DMS153 (cell line): ENCODE measurements at places on chromosomes 3 and 15.

- no peak for DNase-seq
Observed at GRCh38 chr3:124318014-124318413, 326.1 kb upstream of the ROPN1 start.

- no peak for DNase-seq
Observed at GRCh38 chr15:63324770-63325169, 47.4 kb downstream of the APH1B start.

DNA sequence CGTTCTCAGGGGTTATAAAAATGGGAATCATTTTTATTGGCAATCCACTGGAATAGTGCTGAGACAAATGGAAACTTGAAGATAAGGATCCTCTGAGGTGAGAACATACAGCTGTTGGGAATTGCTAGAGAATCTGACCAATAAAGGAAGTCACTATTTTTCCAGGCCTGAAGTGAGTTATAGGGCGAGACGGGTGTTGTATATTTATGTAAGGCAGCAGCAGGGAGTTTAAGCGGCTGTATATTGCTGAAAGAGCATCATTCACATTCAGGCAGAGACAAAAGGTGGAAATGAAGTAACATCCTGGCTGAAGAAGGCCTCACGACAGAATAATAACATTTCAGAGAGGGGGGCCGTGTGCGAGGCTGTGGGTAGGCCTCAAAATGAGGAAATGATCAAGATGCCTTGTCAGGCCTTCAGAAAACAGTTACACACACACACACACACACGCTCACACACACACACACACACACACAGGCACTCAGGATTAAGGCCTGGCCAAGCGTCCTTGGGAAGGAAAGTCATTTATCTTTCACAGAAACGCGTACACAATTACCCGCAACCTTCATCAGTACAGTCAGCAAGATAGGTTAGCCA lies 964.9 kb upstream of the NR2F2 start:
- DNase-seq, result no peak

DNA sequence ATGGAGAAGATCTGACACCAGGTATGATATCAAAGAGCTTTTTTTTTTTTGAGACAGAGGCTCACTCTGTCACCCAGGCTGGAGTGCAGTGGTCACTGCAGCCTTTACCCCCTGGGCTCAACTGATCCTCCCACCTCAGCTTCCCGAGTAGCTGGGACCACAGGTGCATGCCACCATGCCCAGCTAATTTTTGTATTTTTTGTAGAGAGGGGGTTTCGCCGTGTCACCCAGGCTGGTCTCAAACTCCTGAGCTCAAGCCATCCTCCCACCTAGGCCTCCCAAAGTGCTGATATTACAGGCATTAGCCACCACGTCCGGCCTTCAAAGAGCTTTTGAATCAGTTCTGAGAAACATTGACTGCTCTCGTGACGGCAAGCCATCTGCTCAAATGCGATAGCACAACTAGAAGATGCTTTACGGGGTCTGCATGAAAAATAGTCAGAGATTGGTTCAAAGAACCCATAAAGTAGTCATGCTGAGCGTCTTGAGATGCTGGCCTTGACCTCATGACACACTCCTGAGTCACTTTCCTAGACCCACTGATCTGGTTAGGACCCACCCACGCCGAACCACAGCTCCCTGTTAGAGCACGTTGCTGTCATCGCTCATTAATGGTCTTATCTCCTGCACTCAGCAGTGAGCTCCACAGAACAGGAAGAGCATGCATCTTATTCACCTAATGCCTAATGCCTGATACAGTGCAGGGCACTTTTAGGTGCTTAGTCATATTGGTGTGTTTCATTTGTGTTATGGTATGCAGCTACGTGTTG lies 57.0 kb upstream of the NR2F2 start:
- DNase-seq, result no peak

- no peak for DNase-seq
Observed at GRCh38 chr15:83305704-83306291, 21.3 kb upstream of the BNC1 start.

GRCh38 chr3:166472015-166472414 lies 634.8 kb upstream of the BCHE start:
- DNase-seq, result no peak

DNA sequence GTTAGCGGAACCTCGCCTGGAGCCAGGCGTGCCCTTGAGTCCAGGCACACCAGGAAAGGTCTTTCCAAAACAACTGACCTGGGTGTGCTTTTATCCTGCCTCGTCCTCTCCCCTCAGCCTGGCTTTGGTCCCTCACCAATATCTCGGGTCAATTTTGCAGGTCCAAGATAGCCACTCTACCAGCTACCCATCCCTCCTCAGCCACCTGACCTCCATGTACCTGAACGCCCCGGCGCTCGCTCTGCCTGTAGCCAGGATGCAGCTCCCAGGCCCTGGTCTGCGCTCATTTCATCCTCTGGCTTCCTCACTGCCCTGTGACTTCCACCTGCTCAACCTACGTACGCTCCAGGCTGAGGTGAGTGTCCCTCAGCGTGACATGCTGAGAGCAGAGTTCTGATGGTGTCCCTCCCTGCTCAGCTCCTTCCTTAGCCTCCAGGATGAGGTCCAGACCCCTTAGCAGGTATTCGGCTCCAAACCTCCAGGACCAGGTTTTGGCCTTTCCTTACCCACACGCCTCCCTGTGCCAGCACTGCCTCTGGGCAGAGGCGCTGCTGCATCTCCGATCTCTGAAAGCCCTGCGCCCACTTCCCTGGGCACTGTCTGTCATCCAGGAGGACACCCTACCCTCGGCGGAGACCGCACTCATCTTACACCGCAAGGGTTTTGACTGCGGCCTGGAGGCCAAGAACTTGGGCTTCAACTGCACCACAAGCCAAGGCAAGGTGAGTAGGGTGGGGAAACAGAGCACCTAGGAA lies 14.1 kb downstream of the HDDC3 start:
- DNase-seq, result no peak

DNA sequence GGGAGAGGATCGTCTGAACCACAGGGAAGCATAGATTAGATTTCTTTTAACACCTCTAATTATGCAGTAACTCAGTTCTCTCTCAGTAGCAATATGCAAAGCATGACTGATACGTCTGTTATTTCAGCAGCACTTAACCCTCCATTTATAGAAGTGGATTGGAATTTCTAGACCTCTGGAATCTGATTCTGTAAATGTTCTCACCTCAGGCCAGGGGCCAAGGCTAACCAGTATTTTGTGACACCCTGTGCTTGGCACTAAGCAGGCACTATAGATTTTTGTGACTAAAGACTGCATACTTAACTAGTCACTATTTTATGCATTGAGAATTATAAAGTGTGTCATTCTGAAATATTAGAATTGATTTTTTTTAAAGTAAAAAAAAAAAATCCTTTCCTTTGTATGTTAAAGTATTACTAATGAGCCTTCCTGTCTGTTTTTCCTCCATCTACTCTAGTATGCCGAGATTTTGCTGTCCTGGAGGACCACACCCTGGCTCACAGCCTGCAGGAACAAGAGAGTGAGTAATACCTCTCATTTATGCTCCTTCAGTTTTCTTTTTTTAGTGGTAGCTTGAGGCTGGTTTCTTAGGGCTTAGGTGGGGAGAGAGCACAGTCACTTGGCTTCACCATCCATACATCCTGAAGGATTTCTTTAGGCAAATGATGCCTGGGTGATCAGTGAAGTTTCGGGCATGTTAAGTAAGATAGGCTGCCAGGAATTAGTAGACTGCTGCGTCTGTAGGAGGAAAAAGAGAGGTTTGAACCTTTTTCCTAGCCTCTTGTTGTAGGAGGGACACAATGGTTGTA lies 26.5 kb upstream of the UTS2B start:
- no peak for DNase-seq

- peak; percentile 85 for DNase-seq
Observed at GRCh38 chr3:154844863-154845262, 235.3 kb upstream of the MME start.

- DNase-seq, result no peak
Observed at GRCh38 chr15:66186049-66186825, 67.3 kb downstream of the MEGF11 start.

GRCh38 chr3:89138048-89138447 lies 30.6 kb downstream of the EPHA3 start:
- DNase-seq, result no peak

- no peak for DNase-seq
Observed at GRCh38 chr3:13517253-13517977, 31.5 kb upstream of the FBLN2 start.

DNA sequence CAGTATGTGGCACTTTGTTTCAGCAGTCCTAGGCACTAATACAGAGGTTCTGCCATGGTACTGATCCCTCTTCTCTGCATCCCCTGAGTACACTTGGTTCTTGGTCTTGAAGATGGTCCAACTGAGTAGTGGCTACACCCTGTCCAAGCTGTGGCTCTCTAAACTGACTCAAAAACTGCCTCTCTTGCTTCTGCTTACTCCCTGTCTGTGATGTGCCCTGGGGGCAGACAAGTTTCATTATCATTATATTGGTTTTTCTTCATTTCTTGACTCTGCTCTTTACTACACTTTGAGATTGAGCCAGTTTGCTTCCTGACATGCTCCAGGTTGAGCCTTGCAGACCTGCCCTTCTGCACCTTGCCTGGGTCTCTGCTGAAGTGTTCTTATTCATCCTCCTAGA lies 18.9 kb upstream of the ST3GAL6 start:
- DNase-seq, result no peak

DNA sequence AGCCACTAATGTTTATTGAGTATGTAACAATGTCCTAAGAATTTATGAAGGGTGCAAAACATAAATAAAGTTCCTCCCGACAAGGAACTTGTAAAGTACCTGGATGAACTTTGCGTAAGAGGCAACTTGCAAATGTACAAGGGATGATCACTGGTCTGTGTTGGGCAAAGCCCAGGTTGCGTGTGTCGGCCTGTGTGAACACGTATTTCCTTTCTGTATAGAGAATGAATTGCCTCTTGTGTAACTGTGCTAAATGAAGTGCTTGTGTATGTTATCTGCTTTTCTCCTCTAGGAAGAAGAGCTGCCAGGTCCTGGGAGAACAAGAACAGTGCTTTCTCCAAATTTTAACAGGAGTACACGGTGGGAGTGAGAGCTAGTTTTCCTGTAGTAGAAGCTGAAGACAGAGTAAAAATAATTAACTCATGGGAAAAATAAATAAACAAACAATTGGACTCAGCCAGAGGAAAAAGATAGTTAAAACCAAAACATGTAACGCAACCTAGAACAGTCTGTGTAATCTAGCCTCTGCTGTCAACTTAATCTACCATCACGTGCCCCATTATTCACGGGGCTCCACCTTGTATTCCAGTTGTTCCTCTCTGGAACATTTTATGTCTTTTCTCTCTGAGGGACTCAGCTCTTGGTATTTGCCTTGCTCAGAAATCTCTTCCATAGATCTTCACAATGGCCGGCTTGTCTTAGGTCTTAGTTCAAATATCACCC lies 83.7 kb upstream of the RASGRP1 start:
- DNase-seq, result no peak

- DNase-seq, result no peak
Observed at GRCh38 chr3:66498687-66499621, 1.9 kb downstream of the LRIG1 start.

DNA sequence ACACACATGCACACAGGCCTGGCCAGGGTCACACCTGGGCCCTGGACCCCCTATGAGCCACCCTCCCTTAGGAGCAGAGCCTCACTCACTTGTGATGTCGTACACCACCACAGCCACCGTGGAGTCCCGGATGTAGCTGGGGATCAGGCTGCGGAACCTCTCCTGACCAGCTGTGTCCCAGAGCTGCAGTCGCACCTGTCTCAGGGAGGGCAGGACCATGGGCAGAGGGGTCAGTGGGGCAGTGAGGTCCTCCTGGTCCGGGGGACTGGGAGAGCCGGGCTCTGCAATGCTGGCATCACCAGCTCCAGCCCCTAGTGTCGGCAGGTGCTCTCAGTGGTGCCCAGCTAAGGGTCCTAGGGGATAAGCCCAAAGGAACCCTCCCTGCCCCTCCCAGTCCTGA lies 35.6 kb downstream of the SRPRB start:
- DNase-seq, result no peak

DNA sequence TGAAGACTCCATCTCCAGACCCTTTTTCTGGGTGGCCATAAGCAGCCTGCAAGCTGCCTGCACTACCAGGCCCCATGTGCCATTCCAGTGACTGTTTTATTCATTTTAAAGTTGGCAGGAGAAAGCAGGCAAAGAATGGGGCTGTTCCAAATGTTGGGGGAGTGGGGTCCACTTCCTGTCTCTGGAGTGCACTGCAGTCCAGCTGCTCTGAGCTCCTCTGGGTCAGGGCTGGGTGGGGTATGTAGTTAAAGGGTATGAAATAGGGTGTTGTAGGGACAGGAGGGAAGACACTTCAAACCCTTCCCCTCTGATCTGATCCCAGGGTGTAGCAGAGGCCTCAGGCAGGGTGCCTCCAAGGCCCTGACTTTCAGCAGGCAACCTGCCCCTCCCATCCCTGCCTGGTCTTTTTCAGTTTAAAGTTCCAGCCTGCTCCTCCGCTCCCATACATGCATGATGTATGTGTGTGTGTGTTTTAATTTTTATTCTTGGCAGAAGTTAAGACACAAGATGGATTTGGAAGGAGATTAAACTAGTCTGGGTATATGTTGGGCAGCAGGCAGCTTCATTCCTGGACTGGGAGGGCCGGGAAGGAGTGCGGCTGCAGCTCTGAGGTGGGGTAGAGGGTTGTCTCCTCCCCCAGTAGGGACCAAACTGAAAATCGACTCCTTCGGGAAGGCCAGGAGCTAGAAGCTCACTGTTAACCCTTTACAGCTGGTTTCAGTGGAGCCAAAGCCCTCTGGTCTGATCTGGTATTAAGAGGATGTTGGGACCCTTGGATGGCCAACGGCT lies 17.3 kb downstream of the BOC start:
- no peak for DNase-seq

- DNase-seq, result no peak
Observed at GRCh38 chr15:69393831-69394491, 20.2 kb upstream of the KIF23 start.

- DNase-seq, result no peak
Observed at GRCh38 chr15:95168951-95169431, 937.6 kb downstream of the MCTP2 start.

DNA sequence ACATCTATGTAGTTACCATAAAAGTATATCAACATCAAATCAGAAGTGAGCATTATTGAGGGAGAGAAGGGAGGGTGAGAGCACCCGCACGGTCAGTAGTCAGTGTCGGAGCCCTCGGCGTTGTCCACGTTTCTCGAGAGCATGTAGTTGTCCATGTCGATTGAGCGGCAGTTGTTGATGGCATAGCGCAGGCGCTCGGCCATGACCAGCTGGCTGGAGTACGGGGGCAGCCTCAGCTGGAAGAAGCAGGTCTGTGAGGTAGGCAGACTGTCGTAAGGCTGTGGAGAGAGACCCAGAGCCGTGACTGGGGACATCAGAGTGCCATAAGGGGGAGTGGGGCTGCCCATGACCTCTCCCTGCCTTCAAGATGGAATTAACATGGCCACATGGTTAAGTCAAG lies 11.8 kb downstream of the FBXL22 start:
- DNase-seq, result no peak

- DNase-seq, result no peak
Observed at GRCh38 chr3:152261329-152261728, 7.4 kb upstream of the MBNL1 start.

DNA sequence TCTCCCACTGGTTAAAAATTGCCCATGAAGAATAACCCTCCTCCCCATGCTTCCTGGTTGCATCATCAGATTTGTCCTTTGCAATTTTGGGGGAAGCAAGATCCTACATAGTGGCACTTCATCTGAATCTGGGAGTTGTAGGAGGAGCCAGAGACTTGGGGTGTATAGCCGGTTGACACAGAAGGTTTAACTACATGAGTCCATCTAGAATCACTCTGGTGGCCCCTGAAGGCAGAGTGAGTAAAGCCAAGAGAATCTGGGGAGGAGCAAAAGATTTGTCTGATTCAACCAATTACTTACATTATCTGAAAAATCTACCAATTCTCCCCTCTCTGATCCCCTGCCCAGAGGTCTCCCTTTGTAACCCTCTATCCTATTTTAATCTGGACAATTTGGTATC lies 50.1 kb downstream of the SYN2 start:
- DNase-seq, result no peak

- no peak for DNase-seq
Observed at GRCh38 chr15:45048794-45049631, 26.0 kb downstream of the SORD start.
